ENCODE measurements at places on chromosomes 1 and 21. TPM values are rescaled to one million over a fixed set of nuclear protein-coding genes. Genes with fewer than 3 reads are reported as not detected.

Gene PIK3C2B
- 19.0 TPM for total RNA-seq

Gene NEXN
- total RNA-seq = 24.2 TPM

Gene FGGY
- total RNA-seq = 33.0 TPM

Gene LYPLAL1
- 29.9 TPM for total RNA-seq

Gene LAMC2
- total RNA-seq = 0.08 TPM

Gene HIVEP3
- total RNA-seq = 3.2 TPM

Gene AQP10
- not detected for total RNA-seq

DNA sequence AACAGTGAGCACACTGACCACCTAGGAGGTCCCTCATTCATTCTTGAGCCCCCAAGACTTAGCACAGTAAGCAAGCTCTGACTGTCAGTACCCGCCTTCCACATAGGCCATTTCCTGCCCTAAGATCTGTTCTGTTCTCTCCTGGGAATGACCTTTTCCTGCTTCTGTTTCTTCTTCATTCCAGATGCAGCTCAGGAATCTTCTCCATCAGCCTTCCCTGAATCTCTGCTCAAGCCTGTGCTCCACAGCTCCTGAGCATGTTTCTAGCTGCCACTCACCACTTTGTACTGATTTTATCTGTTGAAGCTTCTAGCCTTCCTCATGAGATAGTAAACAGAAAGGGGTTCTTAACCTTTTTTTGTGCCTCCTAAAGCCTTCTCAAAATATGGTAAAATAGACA lies 56.6 kb downstream of the ZNF281 start:
- H3K36me3 ChIP-seq = no peaks in the 10 kb centered on the region
- H3K27me3 ChIP-seq = no peaks in the 10 kb centered on the region
- H3K4me3 ChIP-seq = no peak overlapping the region
- H3K27ac ChIP-seq = no peak overlapping the region

- no peaks in the 10 kb centered on the region for H3K36me3 ChIP-seq
- H3K27me3 ChIP-seq = no peaks in the 10 kb centered on the region
- no peak overlapping the region for H3K4me3 ChIP-seq
Measured at GRCh38 chr21:45048968-45049367, 25.4 kb upstream of the ADARB1 start.

- no peak for DNase-seq
- no peak overlapping the region for H3K4me3 ChIP-seq
- H3K36me3 ChIP-seq = no peaks in the 10 kb centered on the region
- H3K27me3 ChIP-seq = no peaks in the 10 kb centered on the region
- peaks cover 3% of the 10 kb centered on the region for H3K4me1 ChIP-seq
- no peak overlapping the region for H3K27ac ChIP-seq
Measured at GRCh38 chr1:100045206-100045605, 75.4 kb downstream of the SLC35A3 start.

- no peak overlapping the region for H3K27ac ChIP-seq
- no peaks in the 10 kb centered on the region for H3K36me3 ChIP-seq
Measured at GRCh38 chr1:234912548-234913277, 215.9 kb downstream of the TOMM20 start.

- H3K4me3 ChIP-seq = no peak overlapping the region
- no peak overlapping the region for H3K27ac ChIP-seq
- no peak for DNase-seq
- H3K27me3 ChIP-seq = no peaks in the 10 kb centered on the region
- H3K36me3 ChIP-seq = no peaks in the 10 kb centered on the region
- H3K4me1 ChIP-seq = no peaks in the 10 kb centered on the region
Measured at GRCh38 chr21:44377201-44377921, 23.9 kb downstream of the TRPM2 start.

DNA sequence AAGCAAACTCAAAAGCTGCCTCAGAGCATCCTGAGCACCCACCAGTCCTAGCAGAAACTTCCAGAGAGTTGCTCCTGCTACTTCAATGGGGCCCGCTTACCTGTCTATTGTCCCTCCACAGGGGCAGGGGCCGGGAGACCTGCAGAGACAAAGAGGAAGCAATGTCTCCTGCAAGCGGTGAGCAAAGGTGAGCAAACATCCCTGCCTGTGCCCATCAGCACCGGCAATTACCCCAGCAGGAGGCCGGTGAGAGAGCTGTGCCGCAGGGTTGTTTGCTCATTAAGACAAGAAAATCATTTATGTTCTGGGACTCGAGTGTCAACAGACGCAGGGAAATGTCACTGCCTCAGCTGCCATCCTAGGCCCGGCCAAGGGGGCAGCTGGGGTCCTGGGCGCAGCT lies 53.8 kb upstream of the TARDBP start:
- H3K4me3 ChIP-seq = no peak overlapping the region
- no peak for DNase-seq
- H3K27me3 ChIP-seq = no peaks in the 10 kb centered on the region
- no peaks in the 10 kb centered on the region for H3K36me3 ChIP-seq
- no peaks in the 10 kb centered on the region for H3K4me1 ChIP-seq
- H3K27ac ChIP-seq = no peak overlapping the region

DNA sequence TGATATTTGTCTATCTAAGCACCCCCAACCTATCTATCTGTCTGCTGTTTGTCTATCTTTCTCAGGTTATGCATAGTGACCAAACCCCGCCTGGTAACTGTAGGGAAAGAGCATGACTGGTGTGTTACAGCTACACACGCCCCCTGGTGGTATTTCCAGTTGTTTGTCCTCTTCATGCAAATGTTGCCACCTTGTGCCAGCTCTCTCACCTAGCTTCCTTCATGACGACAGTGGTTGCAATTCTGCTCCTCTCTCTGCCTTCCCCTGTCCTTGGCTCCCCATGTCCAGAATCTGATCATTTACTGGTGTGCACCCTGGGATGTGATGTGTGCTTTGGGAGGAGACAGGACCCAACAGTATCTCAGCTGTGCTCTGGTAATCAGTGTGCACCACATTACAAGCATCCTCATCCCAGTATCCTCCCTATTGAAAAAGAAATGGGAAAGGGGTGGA lies 8.1 kb upstream of the INKA2 start:
- no peaks in the 10 kb centered on the region for H3K36me3 ChIP-seq
- H3K27ac ChIP-seq = no peak overlapping the region
- no peaks in the 10 kb centered on the region for H3K4me1 ChIP-seq
- H3K27me3 ChIP-seq = no peaks in the 10 kb centered on the region
- H3K4me3 ChIP-seq = no peak overlapping the region

- no peaks in the 10 kb centered on the region for H3K36me3 ChIP-seq
- H3K4me3 ChIP-seq = no peak overlapping the region
Measured at GRCh38 chr21:31991356-31992331, 118.8 kb downstream of the HUNK start.

DNA sequence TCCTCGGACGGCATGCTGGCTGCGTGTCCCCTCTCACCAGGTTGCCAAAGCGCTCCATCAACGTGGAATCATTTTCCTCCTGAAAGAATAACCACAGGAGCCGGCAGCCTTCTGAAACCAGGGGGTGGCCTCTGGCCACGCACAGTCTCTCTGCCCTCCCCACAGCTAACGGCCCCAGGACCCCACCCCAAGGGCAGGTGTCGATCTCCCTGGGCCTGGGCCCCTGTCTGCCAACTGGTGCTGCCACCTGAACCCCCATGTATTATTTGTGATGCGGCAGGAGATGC lies 46.1 kb downstream of the KCNAB2 start:
- no peaks in the 10 kb centered on the region for H3K4me1 ChIP-seq
- H3K4me3 ChIP-seq = no peak overlapping the region
- H3K36me3 ChIP-seq = no peaks in the 10 kb centered on the region
- H3K27ac ChIP-seq = no peak overlapping the region
- no peaks in the 10 kb centered on the region for H3K27me3 ChIP-seq

DNA sequence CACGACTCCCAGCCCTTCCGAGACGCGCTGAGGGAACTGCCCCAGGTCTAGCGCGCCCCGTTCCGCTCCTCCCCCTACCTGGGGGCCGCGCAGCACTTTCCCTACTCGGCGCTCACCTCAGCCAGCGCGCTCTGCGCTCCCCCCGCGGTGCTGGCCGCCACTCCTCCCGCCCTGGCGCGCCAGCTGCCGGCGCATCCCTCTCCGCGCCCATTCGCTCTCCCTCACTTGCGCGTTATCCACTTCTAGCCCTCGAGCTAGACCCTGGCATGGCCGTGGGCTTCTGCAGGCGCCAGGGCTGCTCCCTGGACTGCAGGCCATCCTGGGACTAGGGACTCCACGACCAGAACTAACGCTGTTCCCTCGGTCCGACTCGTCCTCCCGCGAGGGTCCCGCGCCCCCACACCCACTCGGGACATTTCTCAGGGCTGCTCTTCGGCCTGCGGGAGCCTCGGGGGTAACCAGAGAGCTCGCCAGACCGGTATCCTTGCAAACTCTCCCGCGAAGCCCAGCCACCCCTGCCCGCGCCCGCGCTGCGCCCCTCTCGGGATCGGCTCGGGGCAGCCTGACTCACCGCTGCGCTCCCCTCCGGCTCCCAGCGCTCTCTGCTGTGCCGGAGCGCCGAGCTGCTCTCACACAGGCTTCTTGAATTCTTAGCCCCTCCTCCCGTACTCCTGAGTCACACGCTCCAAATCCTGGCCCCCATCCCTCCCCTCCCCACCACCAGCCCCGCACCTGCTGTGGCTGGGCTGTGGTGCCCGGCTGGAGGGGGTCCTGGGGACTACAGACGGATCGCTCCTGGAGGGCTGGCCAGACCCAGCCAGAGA lies at the start of gene NGF:
TSS of gene NGF (minus strand) at position 617 of the 824 bp plus-strand sequence. CDS start 51,454 bp downstream, outside the sequence.
- H3K4me1 ChIP-seq = no peaks in the 10 kb centered on the region
- H3K4me3 ChIP-seq = peak within 1 kb of the TSS; percentile 13
- H3K27me3 ChIP-seq = peaks cover 18% of the 10 kb centered on the region
- no peak within 1 kb of the TSS for H3K27ac ChIP-seq
- no peaks in the 10 kb centered on the region for H3K36me3 ChIP-seq

- H3K27ac ChIP-seq = no peak overlapping the region
- no peak for DNase-seq
- H3K36me3 ChIP-seq = no peaks in the 10 kb centered on the region
- H3K27me3 ChIP-seq = no peaks in the 10 kb centered on the region
- no peaks in the 10 kb centered on the region for H3K4me1 ChIP-seq
Measured at GRCh38 chr1:154440036-154440804, 35.1 kb downstream of the IL6R start.

All from adrenal gland (tissue), 19 donors.